ENCODE measurements at places on chromosomes 11 and 22.

GRCh38 chr11:44108260-44108659 is 12.8 kb downstream of the EXT2 start:
- no peaks in the 10 kb centered on the region for H3K4me1 ChIP-seq
- DNase-seq: no peak
- H3K36me3 ChIP-seq: no peaks in the 10 kb centered on the region
- H3K4me3 ChIP-seq: no peak overlapping the region
- H3K27ac ChIP-seq: no peak overlapping the region

DNA sequence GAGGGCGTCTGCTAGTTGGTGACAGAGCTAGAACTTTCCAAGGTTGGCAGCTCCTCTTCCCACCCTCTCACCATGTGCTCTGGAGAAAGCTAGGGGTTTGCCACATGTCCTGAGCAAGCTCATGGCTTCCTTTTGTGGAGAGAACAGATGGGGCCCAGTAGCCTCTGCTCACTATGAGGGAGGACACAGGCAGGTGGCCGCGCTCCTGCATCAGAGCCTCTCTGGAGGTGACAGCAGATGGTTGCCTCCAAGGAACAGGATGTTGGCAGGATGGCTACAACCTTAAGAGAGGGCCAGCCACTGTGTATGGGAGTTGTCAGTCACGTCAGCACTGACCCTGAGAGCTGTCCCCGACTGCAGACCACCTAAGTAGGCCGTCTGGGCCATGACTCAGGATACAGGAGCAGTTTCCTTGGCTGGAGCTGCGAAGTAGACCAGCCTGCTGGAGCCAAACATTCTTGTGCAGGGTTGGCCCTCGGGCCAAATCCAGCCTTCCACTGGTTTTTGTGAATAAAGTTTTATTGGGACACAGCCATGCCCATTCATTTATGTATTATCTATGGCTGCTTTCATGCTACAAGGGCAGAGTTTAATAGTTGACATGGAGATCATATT is 28.0 kb downstream of the SGSM1 start:
- H3K4me1 ChIP-seq: no peaks in the 10 kb centered on the region
- no peaks in the 10 kb centered on the region for H3K36me3 ChIP-seq
- no peak overlapping the region for H3K27ac ChIP-seq
- H3K27me3 ChIP-seq: no peaks in the 10 kb centered on the region

DNA sequence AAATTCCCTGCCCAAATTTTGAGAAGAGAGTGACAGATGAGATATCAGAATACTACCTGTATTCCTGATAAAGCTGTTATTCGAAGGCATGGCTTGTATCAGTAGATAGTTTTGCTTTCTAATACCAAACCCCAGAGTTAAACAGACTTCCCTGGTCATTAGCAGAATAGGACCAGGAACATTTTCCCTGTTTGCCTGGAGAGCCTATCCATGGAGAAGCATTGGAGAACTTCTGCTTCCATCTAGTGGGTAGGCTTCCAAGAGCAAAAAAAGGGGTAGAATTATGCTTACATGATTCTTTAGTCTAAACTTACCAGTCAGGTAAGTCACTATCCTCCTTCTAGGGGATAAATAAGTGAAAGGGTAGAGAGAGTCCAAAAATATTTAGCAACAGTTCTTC is 14.2 kb downstream of the PDE3B start:
- H3K27me3 ChIP-seq: no peaks in the 10 kb centered on the region
- no peaks in the 10 kb centered on the region for H3K36me3 ChIP-seq
- H3K4me3 ChIP-seq: no peak overlapping the region
- no peak overlapping the region for H3K27ac ChIP-seq

DNA sequence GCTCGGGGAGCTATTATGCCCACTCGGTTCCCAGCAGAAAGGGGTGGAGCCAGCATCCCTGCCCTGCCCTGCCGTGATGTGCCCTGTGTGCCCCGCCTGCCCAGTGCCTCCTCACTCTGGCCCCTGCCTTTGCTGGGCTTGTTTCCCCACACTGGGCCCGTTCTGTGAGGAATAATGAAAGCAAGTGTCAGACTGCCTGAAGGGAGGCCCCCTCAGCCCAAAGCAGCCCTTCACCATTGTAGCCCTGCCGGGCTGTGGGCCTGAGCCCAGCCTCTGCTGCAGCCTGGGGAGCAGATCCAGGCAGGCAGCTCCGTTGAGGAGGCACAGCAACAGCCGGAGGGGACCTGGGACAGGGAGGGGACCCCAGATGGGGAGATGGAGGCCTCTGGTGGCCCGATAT is 20.2 kb upstream of the NEFH start:
- H3K36me3 ChIP-seq: no peaks in the 10 kb centered on the region
- no peak overlapping the region for H3K27ac ChIP-seq
- no peaks in the 10 kb centered on the region for H3K27me3 ChIP-seq
- no peak for DNase-seq

DNA sequence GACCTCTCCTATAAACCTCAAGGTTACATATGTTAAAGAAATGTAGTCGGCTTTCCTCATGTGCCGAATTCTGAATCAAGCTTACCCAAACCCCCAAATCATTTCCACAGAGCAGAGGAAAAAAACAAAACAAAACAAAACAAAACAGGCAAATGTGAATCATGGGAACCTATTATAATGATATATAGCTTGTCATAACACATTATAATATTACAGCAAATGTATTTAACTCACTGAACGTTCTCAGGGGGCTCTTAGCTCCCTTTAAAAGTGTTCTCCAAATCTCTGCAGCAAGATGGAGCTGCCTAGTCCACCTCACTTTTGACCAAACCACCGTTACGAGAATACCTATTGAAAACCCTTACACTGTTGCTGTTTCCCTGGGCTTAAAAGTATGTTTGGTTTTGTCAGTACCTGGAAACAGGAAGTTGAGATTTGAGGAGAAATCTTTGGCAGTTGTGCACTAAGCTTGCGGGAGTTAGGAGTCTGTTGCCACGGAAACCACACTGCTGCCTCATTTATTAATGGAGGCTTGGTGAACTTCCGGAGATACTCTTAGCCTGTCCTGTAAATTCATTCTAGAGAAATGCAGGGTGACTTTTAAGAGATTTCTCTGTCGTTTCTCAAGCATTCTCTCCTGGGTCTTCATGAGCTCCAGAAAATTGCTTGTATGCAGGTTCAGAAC is 167.0 kb upstream of the RASSF10 start:
- H3K27me3 ChIP-seq: no peaks in the 10 kb centered on the region
- no peaks in the 10 kb centered on the region for H3K4me1 ChIP-seq
- DNase-seq: no peak
- H3K4me3 ChIP-seq: no peak overlapping the region

- H3K4me3 ChIP-seq: no peak overlapping the region
- no peak for DNase-seq
- H3K4me1 ChIP-seq: no peaks in the 10 kb centered on the region
- no peak overlapping the region for H3K27ac ChIP-seq
- no peaks in the 10 kb centered on the region for H3K36me3 ChIP-seq
- H3K27me3 ChIP-seq: no peaks in the 10 kb centered on the region
These were observed 7.1 kb upstream of the MUC15 start for GRCh38 chr11:26578998-26579661.

DNA sequence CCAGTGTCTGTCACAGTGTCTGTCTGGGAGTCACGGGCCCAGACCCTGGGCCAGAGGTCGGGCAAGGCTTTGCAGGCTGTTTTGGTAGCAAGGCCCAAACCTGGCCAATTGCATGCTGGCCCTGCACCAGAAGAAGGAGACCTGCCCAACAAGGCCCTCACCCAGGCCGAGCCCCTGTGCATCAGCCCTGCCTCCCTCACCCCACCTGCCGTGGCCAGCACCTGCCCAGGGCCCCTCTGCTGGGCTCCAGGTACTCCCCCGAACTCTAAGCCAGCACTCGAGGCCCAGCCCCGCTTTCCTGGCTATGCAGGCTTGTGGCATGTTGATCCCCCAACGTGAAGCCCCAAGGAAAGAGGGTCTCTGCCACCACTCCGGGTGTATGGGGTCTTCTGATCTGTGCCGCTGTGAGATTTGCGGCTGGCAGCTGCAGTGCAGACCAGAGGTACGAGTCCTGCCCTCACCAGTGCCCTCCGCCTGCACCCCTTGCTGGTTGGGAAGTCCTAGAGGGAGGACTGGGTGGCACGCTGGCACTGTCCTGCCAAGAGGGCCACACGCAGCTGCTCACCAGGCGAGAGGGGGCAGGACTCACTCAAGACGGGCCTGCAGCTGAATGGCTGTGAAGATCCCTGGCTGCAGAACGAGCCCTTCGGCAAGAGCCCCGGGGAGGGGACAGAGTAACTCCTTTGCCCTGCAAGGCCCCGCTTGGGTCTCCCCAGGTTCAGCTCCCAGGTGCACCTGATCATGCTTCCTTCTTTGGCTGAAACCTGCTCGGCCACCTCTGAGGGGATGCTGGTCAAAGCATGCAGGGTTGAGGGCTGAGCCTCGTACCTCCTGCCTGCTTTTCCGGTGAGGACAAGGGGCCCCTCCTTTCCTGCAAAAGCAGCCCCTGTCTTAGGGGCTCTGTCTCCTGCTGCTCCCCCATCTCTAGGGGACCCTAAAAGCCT is 6.7 kb upstream of the SEPTIN5 start:
- no peaks in the 10 kb centered on the region for H3K27me3 ChIP-seq
- no peaks in the 10 kb centered on the region for H3K36me3 ChIP-seq
- H3K27ac ChIP-seq: no peak overlapping the region
- no peaks in the 10 kb centered on the region for H3K4me1 ChIP-seq
- DNase-seq: no peak

DNA sequence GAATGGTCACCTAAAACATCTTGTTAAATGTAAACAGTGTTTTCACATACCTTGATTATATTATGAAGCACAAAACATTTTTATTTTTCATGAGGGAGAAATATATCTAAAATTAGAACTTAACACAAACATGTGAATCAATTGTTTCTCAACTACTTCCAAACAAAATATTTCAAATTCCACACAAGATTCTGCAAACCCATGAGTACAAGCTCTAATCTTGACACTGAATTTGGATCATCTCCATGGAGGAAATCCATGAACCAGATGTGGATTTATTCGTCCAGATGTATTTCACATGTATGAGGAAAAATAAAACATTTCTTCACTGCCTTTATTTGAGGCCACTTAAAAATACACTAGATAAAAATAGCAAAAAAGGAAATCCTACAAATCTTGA is 184.2 kb downstream of the SBF2 start:
- no peak overlapping the region for H3K4me3 ChIP-seq
- H3K27me3 ChIP-seq: no peaks in the 10 kb centered on the region

DNA sequence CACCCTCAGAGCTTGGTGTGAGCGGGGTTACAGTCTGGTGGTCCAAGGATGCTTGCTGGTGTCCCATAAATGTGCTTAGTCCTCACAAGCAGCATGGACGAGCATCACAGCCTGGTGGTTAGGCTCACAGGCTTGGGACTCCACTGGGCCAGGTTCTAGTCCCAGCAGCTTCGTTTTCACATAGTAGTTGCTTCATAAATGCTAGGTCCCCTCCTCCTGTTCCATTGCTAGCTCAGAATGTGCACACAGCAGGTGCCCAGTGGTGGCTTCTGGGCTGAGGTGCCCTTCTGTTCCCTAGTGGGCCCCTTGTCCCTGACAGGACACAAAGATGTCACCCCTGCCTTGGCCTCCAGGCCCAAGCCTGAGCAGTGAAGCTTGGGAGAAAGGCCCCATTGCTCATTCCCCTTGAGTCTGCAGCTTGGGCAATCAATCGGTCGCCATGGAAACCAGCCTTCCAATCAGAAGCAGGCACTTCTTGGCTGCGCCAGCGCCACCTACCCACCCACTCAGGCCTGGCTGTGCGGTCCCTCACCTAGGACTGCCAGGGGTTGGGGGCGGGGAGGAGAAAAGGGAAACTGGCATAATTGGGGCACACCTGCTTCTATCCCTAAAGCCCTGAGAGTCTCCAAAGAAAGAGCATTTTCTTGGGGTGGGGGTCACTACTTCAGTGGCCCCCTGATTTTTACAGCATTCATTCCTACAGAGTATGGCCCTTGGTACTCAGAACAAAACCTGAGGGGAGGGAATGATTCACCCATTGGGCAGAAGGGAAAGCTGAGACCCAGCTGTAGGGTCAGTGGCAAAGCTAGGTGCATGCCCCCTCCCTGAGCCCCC is 48.1 kb downstream of the CYTH4 start:
- DNase-seq: no peak
- peaks cover 11% of the 10 kb centered on the region for H3K4me1 ChIP-seq
- H3K27ac ChIP-seq: no peak overlapping the region

GRCh38 chr11:64568041-64568571 is 22.9 kb upstream of the SLC22A12 start:
- H3K36me3 ChIP-seq: no peaks in the 10 kb centered on the region
- no peak for DNase-seq
- H3K27ac ChIP-seq: no peak overlapping the region
- no peaks in the 10 kb centered on the region for H3K4me1 ChIP-seq
- H3K4me3 ChIP-seq: no peak overlapping the region

DNA sequence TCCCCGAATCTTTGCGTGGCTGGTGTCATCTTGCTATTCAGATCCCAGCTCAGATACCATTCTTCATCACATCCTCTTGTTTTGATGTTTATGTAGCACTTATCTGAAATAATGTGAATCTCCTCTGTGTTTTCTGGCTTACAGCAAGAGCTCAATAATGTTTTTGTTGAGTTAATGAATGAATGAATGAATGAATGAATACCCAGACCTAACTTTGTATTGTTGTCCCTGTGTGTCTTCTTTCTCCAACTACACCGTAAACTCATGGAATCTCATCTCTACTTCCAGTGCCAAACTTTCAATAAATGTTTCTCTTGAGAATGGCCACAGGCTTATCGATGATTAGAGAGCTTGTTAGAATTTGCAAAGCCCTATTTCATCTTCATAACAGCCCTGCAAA is 110.2 kb downstream of the MYO18B start:
- no peak overlapping the region for H3K4me3 ChIP-seq
- H3K36me3 ChIP-seq: no peaks in the 10 kb centered on the region
- H3K27ac ChIP-seq: no peak overlapping the region
- H3K27me3 ChIP-seq: no peaks in the 10 kb centered on the region

GRCh38 chr11:109016724-109017123 is 351.9 kb downstream of the DDX10 start:
- no peaks in the 10 kb centered on the region for H3K27me3 ChIP-seq
- no peak for DNase-seq
- H3K4me3 ChIP-seq: no peak overlapping the region
- H3K27ac ChIP-seq: no peak overlapping the region
- no peaks in the 10 kb centered on the region for H3K36me3 ChIP-seq

DNA sequence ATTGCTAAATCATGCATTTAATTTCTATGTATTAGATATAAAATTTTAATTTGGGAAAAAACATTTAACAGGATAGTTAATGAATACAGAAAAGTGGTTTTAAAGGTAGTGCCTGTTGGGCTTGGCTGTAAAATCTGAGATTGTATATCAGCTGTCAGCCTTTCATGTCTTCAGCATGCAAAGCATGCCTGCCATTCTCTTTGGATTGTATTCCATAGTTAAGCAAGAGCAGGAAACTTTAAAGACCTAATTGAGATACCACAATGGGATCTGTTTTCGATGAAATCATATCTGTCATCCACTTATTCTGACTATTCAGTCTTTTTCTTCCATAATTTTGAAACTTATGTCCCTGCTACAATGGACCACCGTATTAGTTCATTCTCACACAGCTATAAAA is 451.0 kb upstream of the DDI1 start:
- H3K36me3 ChIP-seq: no peaks in the 10 kb centered on the region
- H3K4me1 ChIP-seq: no peaks in the 10 kb centered on the region
- DNase-seq: no peak
- no peak overlapping the region for H3K27ac ChIP-seq
